NT2/D1 (cell line): ENCODE measurements at places on chromosomes 3 and 15.

DNA sequence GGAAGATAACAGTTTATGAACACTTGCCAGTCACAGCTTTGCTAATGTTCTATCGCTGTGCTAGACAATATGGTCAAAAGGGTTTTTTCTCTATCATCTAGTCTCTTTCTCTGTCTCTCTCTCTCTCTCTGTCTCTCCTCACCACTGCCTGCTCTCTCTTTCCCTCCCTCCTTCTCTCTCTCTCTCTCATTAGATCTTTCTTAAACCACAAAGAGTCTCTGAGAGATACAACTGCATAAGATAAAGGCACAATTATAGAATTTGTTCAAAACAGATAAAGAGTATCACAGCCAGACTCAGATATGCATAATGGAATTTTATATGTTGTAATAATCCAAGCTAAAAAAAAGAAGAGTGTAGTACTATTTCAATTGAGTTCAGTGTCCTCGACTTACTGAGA, 258.4 kb downstream of the MECOM start:
- no peak for DNase-seq

DNA sequence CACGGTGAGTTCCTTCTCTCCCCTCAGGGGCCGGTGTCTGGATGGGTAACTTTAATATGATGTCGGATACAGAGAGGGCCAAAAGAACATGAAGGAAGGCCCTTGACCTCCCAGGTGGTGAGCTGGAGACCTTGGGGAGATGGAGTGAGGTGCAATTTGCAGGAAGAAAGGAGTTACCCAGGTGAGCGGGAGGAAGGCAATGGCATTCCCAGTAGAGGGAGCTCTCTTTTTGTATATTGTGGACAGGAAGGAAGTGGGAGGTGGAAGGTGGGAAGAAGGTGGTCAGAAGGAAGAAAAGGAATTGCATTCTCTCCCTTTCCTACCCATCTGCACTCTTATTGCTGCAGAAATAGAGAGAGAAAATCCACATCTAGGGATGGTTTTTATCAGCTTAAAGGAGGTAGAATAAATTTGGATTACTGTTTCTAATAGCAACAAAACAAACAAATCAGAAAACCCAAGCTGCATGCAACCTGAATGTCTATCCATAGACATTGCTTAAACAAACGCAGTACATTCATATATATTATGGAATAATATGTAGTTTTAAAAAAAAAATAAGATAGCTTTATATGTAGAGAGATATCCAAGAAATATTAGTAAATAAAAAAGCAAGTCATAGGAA, 169.0 kb upstream of the TSC22D2 start:
- peak; percentile 51 for DNase-seq

DNA sequence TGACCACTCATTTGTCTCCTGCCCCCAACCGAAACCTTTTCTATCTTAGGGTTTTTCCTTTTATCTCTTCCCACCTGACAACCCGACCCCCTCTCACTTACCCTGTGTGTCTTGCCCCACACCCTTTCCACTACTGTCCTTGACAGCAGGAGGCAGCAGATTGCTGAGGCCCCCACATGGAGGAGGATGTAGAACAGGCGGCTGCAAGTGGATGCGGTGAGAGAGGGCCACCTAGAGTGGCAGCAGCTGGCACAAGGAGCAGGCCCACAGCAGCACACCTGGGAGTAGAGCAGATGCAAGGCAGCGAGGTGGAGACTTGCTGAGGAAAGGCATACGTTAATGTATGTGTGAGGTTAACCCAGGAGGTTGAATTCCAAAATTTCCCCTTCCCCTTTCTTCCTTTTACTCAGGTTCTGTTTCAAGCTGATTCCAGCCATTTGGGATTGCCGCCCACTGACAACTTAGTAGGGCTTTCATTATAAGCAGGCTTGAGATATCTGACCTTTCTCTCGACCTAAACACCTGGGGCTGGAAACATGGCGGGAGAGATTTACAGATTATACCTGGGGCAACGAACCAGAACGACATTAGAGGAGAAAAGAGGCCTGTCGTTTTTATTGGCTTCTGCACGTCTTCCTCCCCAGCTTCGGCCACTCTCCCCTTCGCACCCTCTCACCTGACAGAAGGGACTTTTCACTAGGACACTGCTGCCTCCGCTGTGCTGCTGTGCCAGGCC, 643 bp downstream of the SERINC4 start:
- DNase-seq: no peak

DNA sequence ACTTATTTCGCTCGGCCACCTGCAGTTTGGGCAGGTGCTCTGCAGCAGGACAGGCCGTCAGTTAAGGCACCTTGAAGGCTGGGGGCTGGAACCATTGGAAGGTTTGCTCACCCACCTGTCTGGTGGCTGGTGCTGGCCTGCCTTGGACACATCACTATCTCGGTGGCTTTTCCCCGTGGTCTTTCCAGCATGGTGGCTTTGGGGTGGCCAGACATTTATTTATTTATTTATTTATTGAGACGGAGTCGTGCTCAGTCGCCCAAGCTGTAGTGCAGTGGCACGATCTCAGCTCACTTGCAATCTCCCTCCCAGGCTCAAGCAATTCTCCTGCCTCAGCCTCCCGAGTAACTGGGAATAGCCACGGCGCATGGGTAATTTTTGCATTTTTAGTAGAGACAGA, 11.7 kb downstream of the ISG20 start:
- DNase-seq: no peak

DNA sequence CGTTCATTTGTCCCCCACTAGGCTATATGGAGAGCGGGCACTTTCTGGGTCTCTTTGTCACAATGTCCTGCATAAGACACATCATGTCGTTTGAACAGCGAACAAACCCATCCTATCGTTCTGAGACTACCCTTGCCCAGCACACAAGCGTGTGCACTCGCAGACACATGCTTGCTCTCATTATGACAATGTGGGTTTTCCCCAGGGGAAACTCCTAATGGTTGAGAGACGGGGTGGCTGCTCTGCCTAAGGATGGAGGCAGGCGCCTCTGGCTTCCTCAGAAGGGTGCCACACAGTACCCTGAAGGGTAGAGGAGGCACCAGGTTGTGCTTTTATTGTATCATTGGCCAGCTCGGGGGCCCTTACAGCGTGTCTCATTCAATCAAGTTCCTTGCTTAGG, 51.0 kb upstream of the MYZAP start:
- DNase-seq: no peak

DNA sequence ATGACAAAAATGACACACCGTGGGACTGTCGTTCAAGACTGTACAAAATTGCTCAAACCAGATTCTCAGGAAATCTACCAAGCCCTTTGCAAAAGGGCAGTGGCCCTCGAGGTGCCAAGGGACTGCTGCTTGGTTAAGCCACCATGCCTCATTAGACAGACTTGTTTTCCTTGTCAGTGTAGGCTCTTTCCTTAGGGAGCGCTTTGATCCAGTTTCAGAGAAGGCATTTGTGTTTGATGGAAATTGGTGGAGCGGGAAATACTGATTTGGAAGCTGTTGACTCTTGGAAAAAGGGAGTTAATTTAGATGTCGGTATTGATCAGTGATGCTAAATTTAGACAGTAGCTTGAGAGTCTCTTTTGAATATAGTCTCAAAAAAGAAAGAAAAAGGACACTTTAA, 304.3 kb upstream of the UMPS start:
- DNase-seq: no peak

DNA sequence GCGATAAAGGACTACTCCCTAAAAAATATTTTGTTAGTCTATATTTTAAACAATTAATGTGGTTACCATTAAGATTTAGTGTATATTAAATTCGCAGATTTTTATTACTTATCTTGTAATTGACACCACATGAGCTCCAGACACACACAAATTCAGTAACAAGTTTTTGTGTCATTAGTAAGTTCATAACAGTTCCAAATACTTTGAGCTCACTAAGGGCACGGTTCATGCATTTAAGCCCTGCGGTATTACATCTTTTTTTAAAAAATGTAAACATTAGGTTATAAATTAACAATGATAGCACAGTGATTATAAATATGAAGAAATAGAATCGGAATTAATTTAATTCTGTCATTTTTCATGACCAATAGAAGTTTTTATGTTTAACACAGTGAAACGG, 317.3 kb downstream of the ZNF385D start:
- DNase-seq: no peak

DNA sequence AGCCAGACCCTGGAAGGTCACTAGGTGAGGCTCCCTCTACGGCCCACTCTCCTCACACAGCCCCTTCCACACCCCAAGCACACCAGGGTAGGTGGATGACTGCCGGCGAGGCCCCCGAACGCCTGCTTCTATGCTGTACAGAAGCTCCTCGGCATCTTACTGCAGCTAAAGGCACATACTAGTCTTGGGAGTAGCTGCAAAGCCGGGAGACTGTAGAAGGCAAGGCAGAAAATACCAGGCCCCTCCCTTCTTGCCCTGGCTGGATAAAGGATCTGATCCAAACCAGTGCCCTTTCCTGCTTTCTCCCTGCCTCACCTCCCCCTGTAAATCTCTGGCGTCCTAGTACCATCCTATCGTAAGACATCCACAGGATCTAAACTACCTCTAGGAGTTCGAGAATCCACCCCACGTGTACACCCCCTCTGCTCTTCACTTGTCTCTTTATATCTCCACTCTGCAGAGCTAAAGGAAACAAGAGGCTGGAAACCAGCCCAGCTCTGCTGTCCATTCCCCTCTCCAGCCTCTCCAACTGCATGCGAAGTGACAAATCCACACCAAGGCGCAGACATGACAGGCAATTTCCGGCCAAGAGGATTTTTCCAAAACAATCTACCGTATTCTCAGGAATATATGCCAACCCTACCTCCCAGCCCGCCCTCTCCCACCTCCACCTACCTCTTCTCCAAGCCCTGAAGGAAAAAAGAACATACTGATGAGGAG, 11.8 kb downstream of the TNK2 start:
- no peak for DNase-seq

DNA sequence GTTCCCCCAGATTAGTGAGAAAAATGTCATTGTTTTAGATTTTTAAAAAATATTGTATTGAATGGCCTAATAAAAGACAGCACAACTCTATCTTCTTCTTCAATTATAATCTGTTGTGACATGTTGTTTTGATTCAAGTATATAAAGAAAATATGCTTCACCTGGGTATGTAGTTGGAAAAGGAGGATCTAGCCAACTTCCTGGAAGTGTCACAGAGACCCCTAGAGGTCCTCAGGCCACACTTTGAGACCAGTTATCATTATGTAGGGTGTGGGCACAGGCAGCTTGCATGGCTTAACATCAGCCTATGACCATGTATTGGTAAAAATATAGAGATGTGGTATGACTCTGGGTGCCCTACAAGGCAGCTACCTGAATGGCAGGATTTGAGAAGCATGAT, 14.7 kb upstream of the RYR3 start:
- DNase-seq: no peak

DNA sequence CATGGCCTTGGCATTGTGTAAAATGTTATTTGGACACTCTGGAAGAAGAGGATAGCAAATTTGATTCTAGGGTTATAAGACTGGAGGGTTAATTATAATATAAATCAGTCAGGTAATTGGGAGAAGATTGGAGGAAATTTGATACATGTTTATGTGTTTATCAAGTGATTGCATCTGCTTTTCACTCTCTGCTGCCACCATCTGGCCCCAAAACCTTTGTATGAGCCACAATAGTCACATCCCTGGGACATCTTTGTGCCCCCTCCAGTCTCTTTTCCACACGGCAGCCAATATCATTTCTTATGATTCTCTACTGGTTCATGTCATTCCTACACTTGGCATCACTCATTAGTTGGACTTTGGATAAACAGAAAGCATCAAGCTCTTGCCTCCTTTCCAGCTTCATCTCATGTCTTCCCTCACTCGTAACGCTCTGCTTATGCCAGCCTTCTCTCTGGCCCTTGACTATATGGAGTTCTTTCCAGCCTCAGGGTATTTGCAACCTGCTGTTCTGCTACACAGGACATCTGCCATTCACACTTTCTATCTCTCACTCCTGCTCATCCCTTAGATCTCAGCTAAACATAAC, 602.3 kb upstream of the SUCLG2 start:
- no peak for DNase-seq

GRCh38 chr3:52721730-52722008, 15.8 kb downstream of the SPCS1 start:
- DNase-seq: no peak

DNA sequence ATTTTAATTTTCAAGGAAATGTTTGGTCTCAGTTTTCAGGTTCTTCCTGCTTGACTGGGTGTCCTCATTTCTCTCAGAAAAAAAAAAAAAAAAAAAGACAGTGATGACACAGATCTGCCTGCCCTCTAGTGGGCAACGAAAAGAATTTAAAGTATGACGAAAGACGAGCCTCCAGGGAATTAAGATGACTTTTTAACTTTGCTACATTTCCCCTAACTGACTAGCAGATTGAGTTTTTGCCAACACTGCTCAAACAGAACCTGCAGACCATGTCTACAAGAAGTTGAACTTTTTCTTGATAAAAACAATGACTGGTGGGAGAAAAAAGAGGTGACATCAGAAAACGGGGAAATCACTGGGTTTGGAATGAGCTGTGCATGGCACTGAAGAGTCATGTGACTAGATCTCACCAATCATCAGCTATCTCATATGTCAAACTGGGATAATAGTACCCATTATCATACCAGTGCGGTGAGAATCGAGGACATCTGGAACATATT, 40.8 kb downstream of the EOMES start:
- peak; percentile 42 for DNase-seq

- DNase-seq: no peak
Observed at GRCh38 chr3:39327746-39328349, 1.7 kb upstream of the CCR8 start.

GRCh38 chr3:26012241-26012745, 222.4 kb downstream of the OXSM start:
- no peak for DNase-seq

DNA sequence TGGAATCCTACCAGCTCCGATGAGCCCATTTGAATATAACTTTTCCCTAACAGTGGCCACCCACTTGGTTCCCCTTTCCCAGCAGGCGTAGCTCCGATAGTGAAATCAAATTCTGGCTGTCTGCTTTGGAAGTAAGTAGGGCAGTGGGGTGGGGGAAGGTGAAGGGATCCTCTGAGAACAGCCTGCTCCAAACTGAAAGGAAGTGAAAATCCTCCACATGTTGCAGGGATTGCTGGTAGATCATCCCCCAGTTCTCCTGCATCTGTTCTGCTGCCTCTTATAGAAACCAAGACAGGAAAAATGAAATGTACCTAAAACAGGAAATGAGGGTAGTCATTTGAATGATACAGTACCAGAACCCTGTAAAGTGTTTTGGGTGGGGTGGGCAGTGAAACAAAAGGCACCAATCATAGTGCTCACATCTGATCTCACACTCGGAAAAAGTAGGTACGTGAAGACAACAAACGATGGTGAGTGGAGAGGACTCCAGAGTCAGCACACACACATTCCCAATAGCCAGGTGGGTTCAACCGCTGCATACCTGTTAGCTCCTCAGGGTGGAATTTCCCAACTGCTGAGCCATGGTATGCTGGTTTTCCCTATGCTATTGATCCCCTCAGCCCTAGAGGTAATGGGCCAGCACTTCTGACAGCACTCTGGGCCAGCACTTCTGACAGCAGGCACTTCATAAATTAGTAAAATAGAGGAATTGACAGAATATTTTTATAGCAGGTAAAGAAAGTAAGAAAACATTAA, 304.9 kb upstream of the ADAMTS9 start:
- DNase-seq: no peak
